ENCODE measurements at places on chromosomes 12 and 14. TPM values are rescaled to one million over a fixed set of nuclear protein-coding genes. Genes with fewer than 3 reads are reported as not detected.

Gene ENDOU
- total RNA-seq, result not detected

GRCh38 chr14:85466678-85467077 lies 63.3 kb upstream of the FLRT2 start:
- peak; percentile 13 for DNase-seq

- DNase-seq, result no peak
These were observed 216.2 kb upstream of the KRR1 start for GRCh38 chr12:75727577-75727976.

DNA sequence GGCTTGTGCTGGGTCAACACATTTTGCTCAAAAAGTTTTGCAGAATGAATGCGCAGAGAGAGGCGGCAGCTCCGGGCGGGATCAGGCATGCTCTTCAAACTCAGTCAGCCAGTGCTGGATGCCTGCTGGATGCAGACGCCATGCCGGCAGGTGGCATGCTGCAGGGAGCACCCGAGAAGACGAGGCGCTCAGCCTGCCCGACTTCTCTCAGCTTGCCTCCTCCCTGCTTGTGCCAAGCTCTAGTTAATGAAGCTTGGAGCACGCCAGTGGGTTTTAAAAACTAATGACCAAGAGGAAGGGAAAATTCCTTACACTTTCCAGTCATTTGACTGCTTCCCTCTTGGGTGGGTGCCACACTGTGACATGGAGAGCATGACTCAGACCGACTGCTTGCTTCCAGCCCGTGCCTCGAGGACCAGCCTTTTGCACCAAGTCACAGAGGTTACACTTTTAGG lies 39.8 kb downstream of the SLC24A4 start:
- DNase-seq, result peak; percentile 66

Data from Daoy (cell line).